ENCODE measurements at places on chromosomes 6 and 20.

GRCh38 chr6:36933102-36933501, 21.4 kb upstream of the PI16 start:
- DNase-seq: no peak

- DNase-seq: no peak
Observed at GRCh38 chr6:30066082-30066481, 916 bp upstream of the PPP1R11 start.

DNA sequence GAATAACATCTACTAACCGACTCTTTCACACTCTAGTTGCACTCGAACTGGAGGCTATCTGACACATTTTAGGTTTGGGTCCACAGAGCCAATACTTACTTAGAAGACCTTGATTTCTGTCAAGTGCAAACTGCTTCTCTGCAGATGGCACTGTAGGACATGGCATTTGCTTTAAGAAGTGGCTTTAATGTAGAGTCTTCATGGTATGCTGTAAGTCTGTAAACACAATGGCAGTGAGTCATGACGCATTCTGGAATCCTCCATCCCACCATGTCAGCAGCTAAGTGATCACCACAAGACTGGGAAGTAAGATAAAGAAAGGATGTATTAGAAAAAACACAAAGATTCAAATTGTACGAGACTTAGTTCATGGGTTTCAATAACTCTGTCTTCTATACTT, 377.0 kb upstream of the NOX3 start:
- DNase-seq: no peak

DNA sequence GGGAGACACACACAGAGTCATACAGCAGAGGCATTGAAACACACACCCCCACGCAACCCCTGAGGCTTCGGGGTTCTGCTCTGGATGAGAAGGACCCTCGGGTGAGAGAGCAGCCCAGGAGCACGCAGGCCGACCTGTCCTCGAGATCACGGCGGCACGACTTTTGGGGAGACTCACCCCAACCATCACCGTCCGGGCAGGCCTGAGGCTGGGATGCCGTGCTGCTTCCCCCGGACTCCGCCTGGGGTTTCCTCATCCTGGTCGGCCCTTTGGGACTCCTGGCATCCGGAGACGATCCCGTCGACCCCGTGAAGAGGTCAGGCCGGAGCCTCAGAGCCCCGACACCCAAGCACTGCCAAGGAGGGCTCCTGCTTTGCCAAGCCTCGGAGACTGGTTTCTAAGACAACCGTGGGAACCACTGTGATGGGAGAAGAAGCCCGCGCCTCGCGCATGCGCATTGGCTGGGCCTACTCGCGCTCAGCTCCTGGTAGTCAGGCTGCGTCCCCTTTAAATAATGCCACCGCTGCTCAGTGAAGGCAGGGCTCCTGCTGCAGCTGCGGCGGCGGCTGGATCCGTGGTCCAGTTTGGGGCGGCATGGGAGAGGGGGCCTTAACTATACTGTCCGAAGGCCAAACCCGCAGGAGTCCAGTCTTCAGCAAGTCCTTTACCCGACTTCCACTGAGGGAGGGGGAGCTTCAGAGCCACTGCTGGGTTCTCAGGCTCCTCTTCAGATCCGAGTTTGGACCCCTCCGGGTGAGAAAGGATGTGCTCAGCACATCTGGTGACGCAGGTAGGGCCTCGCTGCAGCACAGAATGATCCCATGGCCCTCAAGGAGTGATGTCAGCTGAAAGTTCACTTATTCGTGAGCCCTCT, 171.4 kb upstream of the ZNF337 start:
- DNase-seq: no peak

GRCh38 chr6:31058128-31058894, 48.0 kb downstream of the MUC22 start:
- no peak for DNase-seq

- DNase-seq: no peak
Observed at GRCh38 chr20:29873946-29874345, 1383.5 kb upstream of the DEFB115 start.

GRCh38 chr6:20909621-20910020, 375.4 kb downstream of the CDKAL1 start:
- no peak for DNase-seq

DNA sequence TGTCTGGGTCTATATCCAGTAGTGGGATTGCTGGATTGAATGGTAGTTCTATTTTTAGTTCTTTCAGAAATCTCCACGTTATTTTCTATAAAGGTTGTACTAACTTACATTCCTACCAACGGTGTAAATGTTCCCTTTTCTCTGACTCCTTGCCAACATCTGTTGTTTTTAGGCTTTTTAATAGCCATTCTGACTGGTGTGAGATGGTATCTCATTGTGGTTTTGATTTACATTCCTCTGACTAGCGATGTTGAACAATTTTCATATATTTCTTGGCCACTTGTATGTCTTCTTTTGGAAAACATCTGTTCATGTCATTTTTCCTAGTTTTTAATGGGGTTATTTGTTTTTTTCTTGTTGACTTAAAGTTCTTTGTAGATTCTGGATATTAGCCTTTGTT, 99.3 kb downstream of the BMP2 start:
- DNase-seq: no peak

DNA sequence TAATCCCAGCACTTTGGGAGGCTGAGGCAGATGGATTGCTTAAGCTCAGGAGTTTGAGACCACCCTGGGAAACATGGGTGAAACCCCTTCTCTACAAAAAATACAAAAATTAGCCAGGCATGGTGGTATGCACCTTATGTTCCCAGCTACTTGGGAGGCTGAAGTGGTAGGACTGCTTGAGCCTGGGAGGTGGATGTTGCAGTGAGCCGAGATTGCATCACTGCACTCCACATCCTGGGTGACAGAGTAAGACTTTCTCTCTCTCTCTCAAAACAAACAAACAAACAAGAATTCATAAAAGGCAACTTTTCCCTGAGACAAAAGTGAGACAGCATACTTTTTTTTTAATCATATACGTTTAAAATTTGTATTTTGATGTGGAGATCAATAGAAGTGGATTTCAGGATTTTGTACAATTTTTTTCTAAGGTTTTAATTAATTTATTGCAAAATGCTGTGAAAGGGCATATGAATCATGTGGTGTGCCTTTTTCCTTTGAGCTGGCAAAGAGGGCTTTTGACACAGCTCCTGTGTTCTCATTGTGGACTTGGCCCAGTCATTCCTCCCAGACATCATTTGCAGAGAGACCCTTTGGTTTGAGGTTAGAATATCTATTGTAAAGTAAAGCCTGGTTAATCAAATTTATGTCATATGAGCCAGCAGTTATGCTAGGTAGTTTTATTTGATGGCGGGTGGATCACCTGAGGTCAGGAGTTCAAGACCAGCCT, 77.1 kb downstream of the TULP4 start:
- no peak for DNase-seq

DNA sequence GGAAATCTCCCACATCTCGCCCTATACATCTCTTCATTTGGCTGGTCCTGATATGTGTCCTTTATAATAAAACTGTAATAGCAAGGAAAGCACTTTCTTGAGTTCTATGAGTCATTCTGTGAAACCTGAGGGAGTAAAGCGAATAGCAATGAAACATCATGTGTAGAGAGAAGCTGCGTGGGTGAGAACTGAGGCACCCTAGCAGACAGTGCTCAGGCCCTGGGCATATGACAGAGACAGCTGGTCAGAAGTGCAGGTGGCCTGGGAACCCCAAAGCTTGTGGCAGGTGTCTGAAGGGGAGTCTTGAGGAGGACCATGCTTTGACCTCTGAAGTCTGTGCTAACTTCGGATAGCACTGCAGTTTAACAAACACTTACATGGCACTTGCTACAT, 1.3 kb upstream of the BLOC1S5 start:
- DNase-seq: no peak

GRCh38 chr20:4600308-4601014, 121.2 kb upstream of the PRND start:
- DNase-seq: no peak
